ENCODE measurements at places on chromosomes 16 and 17.

DNA sequence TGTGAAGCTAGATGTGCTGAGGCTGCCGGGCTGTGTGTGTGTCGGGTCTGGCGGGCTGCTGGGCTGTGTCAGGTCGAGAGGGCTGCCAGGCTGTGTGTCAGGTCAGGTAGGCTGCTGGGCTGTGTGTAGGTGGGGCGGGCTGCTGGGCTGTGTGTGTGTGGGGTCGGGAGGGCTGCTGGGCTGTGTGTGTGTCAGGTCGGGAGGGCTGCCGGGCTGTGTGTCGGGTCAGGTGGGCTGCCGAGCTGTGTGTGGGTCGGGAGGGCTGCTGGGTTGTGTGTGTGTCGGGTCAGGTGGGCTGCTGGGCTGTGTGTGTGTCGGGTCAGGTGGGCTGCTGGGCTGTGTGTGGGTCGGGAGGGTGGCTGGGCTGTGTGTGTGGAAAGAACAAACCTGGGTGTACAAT lies 8.6 kb downstream of the WDR45B start:
- no peak for DNase-seq
- no peaks in the 10 kb centered on the region for H3K27me3 ChIP-seq
- peaks cover 23% of the 10 kb centered on the region for H3K4me1 ChIP-seq
- H3K4me3 ChIP-seq = no peak overlapping the region
- H3K27ac ChIP-seq = no peak overlapping the region
- H3K36me3 ChIP-seq = peaks cover 73% of the 10 kb centered on the region

DNA sequence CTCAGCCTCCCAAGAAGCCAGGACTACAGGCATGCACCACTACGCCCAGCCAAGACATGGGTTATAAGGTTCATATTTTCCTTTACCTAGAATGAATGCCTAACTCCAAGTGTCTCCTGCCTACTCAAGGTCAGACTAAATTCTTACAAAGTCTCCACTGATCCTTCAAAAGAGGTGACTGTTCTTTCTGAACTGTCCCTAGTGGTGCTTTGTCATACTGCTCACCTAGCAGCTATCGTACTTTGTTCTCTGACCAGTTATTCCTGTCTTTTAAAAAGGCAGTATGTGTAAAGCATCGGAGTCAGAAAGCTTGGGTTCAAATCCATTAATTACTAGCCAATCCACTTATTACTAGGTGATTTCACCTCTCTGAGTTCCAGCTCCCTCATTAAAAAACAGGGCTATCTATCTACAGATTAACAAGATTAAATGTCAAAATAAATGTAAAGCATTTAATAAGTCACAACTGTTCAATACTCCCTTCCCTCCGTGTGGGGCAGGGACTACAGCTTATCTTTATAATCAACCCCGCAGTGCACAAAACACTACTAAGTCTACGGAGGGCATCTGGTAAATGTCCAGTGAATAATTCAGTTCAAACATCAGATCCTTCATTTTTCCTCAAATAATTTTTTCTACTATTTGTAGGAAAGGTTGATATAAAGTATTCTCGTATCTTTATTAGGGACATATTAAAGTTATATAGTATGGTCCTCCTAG lies 20.0 kb upstream of the ITGA2B start:
- H3K4me1 ChIP-seq = no peaks in the 10 kb centered on the region
- DNase-seq = no peak
- peak overlapping the region; percentile 42 for H3K27ac ChIP-seq
- no peaks in the 10 kb centered on the region for H3K27me3 ChIP-seq
- H3K36me3 ChIP-seq = peaks cover 37% of the 10 kb centered on the region

DNA sequence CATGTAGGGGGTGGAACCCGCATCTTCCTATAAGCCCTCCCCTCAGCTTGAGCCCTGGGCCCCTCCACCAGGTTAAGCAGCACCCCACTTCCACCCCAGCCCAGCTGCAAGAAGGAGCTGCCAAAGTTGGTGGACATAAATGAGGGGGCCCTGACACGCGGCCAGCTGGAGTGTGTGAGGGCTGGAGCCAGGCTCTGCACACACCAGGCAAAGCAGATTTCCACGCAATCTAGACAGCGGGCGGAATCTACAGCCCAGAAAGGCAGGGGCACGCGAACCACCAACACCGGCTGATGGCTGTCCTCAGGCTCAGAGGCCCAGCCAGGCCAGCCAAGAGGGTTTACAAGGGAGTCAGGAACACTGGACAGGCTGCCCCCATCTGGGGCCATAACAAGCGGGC lies 171.2 kb downstream of the ZNF423 start:
- no peak overlapping the region for H3K27ac ChIP-seq
- H3K36me3 ChIP-seq = peaks cover 31% of the 10 kb centered on the region
- DNase-seq = no peak
- peaks cover 44% of the 10 kb centered on the region for H3K4me1 ChIP-seq

- H3K27ac ChIP-seq = no peak overlapping the region
- peaks cover 25% of the 10 kb centered on the region for H3K36me3 ChIP-seq
- peaks cover 18% of the 10 kb centered on the region for H3K4me1 ChIP-seq
- no peak for DNase-seq
- no peak overlapping the region for H3K4me3 ChIP-seq
- no peaks in the 10 kb centered on the region for H3K27me3 ChIP-seq
These were observed 10.1 kb downstream of the SLC7A6 start for GRCh38 chr16:68274441-68274840.

GRCh38 chr17:4134721-4135120 lies 8.1 kb downstream of the ZZEF1 start:
- H3K27me3 ChIP-seq = no peaks in the 10 kb centered on the region
- peaks cover 22% of the 10 kb centered on the region for H3K36me3 ChIP-seq
- no peak for DNase-seq
- peaks cover 33% of the 10 kb centered on the region for H3K4me1 ChIP-seq

DNA sequence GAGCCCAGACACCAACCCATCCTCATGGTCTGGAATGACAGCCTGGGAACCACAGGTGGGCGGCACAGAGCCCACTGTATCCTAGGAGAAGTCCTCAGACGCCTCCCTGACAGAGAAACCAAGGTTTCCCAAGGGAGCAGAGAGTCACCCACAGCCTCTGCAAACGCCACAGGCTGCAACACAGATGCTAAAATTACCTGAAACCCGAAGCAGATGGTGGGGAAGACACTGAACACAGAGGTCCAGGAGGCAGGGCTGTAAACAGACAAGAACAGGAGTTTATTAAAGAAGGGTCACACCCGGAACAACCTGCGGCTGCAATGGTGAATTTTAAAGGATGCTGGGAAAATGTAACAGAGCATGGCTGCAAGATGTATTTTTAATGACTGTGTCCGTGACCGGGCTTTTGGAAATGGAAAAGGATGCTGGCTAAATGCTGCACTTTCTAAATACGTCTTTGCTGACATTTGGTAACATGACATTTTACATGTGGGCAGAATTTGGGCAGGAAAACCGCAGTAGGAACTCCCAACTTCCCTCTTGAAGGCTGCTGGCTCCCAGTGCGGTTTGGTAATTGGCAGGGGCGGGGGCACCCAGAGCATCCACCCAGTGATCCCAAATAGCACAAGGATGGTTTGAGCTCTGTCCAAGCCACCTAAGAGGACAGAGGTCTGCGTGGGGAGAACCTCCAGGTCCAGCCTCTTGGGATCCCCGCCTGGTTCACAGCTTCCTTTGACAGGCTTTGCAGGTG lies 13.1 kb downstream of the SLC38A8 start:
- DNase-seq = no peak
- peaks cover 35% of the 10 kb centered on the region for H3K4me1 ChIP-seq
- H3K36me3 ChIP-seq = no peaks in the 10 kb centered on the region
- H3K27ac ChIP-seq = peak overlapping the region; percentile 74
- peaks cover 8% of the 10 kb centered on the region for H3K27me3 ChIP-seq
- H3K4me3 ChIP-seq = no peak overlapping the region

GRCh38 chr16:78259873-78260272 lies 160.4 kb downstream of the WWOX start:
- no peak overlapping the region for H3K4me3 ChIP-seq
- peaks cover 3% of the 10 kb centered on the region for H3K27me3 ChIP-seq
- DNase-seq = peak; percentile 8
- peaks cover 16% of the 10 kb centered on the region for H3K36me3 ChIP-seq
- H3K27ac ChIP-seq = peak overlapping the region; percentile 16
- H3K4me1 ChIP-seq = peaks cover 68% of the 10 kb centered on the region

DNA sequence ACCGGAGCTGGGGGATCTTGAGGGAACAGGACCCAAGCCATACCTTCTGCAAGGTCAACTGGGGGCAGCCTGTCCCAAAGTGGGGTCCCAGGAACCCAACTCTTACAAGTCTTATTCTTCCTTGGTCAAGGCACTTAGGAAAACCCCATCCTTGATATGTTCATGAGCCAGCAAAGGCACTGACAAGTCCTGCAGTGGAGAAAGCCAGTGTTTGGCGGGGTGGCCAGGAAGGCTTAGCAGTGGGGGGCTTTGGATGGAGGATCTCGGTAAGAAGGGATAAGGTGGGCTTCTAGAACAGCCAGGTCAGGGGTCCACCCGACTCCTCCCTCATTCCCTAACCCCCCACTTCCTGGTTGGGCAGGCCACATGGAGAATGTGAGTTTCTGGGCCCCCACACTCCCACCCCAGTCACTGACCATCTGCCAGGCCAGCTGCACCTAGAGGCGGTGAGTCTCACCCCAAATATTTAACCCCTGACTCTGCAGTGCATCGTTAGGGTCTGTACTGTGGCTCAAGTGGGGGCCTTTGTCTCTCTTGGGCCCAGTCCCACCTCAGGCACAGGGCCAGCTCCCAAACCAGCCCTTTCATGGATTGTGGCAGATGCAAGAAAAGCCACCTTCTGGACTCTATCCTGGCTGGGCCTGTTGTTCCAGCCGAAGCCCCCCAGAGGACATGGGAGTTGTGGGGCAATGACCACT lies 22.3 kb downstream of the PPL start:
- H3K27me3 ChIP-seq = no peaks in the 10 kb centered on the region
- H3K36me3 ChIP-seq = no peaks in the 10 kb centered on the region
- H3K4me1 ChIP-seq = no peaks in the 10 kb centered on the region

DNA sequence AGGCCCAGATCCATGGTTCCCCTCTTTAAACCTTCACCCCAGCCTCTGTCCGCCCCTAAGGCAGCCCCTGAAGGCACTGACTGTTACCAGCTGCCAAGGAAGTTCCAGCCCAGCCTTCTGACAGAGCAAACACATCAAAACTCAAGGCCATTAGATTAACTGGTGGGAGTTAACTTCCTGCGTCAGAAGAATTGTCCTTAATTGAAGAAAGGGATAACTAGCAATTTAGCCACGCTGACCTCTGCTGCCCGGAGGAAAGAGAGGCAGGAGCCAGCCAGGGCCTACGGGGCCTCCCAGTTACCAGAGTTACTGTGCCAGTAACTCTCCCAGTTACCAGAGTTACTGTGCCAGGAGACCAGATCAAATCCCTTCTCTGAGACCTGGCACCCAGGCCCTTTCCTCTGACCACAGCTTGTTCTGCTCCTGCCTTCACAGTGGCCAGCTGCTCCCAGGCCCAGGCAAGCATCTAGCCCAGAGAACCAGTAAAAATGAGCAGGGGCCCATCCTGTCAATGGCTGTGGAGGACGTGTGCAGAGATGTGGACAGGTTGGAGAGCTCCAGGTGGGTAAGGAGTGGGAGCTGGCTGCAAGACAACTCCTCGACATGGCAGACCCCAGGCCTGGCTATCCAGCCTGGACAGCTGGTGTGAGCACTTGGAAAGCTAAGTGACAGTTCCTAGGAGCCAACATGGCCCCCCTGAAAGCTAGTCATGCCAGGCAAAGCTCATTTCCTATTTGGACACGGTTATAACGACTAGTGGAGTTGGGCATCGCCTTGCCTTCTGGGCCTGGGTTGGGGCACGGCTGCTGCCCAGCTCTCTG lies 2.8 kb upstream of the PITPNM3 start:
- H3K36me3 ChIP-seq = no peaks in the 10 kb centered on the region
- H3K27me3 ChIP-seq = peaks cover 88% of the 10 kb centered on the region
- no peak overlapping the region for H3K27ac ChIP-seq
- no peak overlapping the region for H3K4me3 ChIP-seq
- H3K4me1 ChIP-seq = peaks cover 27% of the 10 kb centered on the region
- no peak for DNase-seq

GRCh38 chr16:84518804-84519341 lies 14.4 kb upstream of the MEAK7 start:
- H3K27me3 ChIP-seq = peaks cover 9% of the 10 kb centered on the region
- no peak for DNase-seq
- peaks cover 63% of the 10 kb centered on the region for H3K4me1 ChIP-seq
- H3K27ac ChIP-seq = no peak overlapping the region

DNA sequence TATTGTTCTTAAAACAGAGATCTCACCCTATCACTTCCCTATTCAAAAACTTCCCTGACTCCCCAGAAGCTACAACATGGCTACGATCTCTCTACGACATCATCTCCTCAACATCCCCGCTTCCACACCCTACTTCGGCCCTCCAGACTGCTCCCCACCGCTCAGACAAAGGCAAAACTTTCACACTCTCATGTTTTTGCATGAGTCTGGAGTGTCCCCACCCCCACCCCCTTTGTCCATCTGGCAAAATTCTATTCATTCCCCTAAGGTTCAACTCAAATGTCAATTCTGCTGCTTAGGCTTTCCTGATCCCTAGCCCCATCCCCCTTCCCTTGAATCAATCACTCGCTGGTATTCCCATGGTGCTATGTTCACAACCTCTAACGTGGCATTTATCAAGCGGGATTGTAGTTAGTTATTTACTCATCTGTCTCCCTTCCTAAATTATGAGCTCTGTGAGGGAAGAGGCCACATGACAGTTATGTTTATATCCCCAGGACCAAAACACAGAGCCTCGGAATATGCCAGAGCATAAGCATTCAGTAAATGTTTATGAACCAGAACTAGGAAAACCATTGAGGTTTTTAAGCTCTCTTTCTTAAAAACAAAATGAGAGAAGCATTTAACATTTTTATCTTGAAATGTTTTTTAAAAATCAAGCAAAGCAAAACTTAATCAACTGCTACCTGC lies 55.9 kb downstream of the STX8 start:
- peaks cover 4% of the 10 kb centered on the region for H3K36me3 ChIP-seq
- H3K4me3 ChIP-seq = peak overlapping the region; percentile 38
- H3K4me1 ChIP-seq = peaks cover 44% of the 10 kb centered on the region
- peak overlapping the region; percentile 55 for H3K27ac ChIP-seq

DNA sequence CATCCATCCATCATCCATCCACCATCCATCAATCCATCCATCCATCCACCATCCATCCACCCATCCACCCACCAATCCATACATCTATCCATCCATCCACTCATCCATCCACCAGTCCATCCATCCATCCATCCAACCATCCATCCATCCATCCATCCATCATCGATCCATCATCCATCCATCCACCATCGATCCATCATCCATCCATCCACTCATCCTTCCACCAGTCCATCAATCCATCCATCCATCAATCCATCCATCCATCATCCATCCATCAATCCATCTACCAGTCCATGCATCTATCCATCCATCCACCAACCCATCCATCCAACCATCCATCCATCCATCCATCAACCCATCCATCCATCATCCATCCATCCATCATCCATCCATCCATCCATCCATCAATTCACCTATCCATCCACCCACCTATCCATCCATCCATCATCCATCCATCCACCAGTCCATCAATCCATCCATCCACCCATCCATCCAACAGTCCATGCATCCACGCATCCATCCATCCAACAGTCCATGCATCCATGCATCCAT lies 39.3 kb upstream of the SSTR5 start:
- DNase-seq = no peak
- no peaks in the 10 kb centered on the region for H3K27me3 ChIP-seq
- H3K36me3 ChIP-seq = no peaks in the 10 kb centered on the region
- no peak overlapping the region for H3K4me3 ChIP-seq

- H3K4me1 ChIP-seq = peaks cover 10% of the 10 kb centered on the region
- H3K27ac ChIP-seq = no peak overlapping the region
- no peak overlapping the region for H3K4me3 ChIP-seq
- H3K36me3 ChIP-seq = peaks cover 6% of the 10 kb centered on the region
- no peak for DNase-seq
These were observed 2.4 kb upstream of the NME1 start for GRCh38 chr17:51150932-51151331.

GRCh38 chr16:71360378-71360777 lies 1.9 kb downstream of the CALB2 start:
- no peak overlapping the region for H3K4me3 ChIP-seq
- H3K27me3 ChIP-seq = peaks cover 67% of the 10 kb centered on the region
- no peaks in the 10 kb centered on the region for H3K36me3 ChIP-seq
- H3K27ac ChIP-seq = no peak overlapping the region

Measured in nephron progenitor cell (in vitro differentiated cells).